ENCODE measurements at places on chromosomes 1 and 21.

DNA sequence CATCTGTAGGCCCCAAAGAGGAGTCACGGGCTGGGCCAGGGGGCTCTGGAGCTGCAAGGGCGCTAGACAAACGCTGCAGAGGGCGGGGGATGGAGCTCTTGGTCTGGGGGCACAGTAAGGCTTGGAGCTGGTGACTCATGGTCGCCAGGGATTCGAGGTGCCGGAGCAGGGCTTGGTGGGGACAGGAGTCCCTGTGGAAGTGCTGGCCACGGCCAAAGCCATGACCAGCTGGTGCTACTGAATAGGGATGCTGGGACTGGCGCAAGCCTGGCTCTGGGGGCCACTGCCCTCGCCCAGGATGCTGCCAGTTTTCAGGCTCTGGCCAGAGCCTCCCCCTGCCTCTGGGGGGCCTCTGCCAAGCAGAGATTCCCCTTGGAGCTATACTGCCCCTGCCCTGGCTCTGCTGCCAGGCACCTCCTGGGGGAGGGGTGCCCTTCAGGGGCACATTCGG lies 25.2 kb downstream of the SPOCD1 start:
- no peak for DNase-seq

DNA sequence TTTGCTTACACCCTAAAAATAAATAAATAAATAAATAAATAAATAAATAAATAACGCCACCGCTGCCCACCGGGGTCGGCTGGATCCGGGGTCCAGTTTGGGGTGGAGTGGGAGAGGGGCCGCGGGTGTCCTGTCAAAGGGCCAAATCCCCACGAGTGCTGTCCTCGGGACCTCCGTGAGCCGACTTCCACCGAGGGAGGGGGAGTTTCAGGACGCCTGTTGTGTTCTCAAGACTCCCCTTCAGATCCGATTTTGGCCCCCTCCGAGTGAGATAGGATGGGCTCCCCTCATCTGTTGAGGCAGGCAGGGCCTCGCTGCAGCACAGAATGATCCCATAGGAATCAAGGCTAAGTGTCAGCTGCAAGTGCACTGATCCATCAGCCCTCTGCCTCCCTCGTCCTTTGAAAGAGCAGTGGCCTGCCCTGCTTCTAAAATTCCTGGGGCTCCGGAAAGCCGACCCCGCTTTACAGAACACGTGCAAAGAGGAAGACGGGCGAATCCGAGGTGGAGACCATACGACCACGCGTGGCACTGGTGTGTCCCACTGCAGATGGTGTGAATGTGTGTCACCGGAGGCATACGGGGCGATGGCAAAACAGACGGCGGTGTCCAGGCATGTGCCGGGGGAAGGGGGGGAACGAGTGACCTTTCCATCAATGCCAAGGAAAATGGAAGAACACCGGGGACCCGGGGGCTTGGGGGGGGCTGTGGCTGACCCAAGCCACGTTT lies 3880.5 kb downstream of the SRGAP2C start:
- DNase-seq: no peak

DNA sequence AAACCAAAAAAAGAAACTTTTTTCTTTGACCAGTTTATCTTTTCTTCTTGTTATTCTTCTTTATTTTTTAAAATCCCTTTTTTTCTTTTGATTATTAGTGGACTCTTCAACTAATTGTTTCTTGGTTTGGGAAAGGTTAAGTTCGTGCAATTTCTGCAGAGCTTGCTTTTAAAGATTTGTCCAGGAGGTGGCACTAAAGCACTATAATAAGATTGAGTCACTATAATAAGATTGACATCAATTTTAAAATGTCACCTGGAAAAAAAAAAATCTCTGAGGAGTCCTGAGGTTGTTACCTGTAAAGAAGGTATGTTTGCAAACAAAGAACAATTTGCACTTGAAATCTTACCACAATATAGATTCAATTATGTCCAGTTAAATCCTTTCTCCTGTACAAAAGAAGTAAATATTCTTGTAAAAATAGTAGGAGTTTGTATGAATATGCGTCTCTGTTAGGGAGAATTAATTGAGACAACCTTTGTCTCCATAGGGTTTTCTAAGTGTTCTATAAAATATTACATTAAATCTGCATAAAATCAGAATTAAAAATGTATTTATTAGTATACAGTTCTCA lies 166.7 kb downstream of the ADGRL4 start:
- peak; percentile 52 for DNase-seq

DNA sequence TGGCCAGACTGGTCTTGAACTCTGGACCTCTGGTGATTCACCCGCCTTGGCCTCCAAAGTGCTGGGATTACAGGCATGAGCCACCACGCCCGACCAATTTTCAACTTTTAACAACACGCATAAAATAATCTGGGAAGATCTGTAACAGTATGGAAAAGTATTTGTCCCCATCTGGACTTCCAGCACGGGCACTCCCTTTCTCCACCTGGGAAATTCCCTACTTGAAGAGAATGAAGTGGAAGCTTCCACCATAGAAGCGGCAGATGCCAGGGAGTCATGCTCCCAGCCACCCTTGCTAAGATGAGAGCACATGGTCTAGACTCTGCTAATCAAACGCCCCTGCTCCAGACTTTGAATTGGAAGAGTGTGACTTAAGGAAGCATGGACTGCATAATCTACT lies 9.0 kb upstream of the GPR137B start:
- no peak for DNase-seq

- no peak for DNase-seq
Measured at GRCh38 chr1:227070638-227071285, 130.7 kb downstream of the COQ8A start.

- no peak for DNase-seq
Measured at GRCh38 chr1:31478167-31478566, 65.2 kb downstream of the SERINC2 start.

DNA sequence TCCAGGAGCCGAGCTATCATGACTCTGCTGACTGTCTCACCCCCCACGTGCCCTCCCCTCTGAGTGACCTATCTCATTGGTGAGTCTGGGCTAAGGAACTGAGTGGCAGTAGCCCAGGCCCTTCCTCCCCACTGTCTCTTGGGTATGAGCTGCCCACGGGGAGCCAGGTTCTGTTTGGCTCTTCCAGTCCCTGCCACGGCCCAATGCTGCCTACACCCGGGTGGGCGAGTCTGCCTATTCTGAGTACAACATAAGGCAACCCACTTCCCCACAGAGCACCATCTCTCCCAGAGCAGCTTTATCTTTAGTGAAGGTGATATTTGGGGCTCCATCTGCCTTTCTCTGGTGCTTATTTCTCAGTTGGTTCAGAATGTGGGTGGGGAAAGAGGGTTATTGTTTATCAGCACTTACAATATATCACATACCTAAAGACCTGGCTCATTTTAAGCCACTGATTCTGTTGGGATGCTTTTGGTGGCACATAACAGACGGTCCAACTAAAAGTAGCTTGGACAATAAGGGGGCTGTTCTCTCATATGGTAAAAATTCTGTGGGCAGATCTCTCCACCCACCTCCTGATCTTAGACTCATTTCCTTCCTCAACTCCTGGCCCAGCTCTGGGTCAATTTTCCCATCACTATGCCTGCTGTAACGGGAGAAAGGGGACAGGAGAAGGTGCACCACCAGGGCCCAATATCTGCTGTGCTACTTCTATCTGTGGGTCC lies 27.7 kb upstream of the VWA5B1 start:
- DNase-seq: no peak

GRCh38 chr1:13864760-13865159 lies 164.8 kb downstream of the PRDM2 start:
- DNase-seq: no peak

DNA sequence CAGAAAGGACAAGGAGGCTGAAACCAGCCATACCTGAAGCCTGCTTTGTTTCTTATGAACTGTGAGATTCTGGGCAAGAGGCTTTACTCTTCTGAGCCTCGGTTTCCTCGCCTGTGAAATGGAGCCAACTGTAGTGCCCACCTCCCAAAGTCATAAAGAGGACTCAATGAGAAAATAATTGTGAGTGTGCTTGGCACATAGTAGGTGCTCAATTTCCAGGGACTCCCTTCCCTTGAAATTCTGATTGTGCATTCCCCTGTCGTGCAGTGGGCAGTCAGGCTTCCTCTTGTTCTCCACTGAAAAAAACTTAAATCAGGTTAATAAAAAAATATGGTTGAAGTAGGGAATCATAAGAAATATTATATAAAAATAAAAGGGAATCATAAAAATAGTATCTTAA lies 37.5 kb upstream of the RUNX3 start:
- no peak for DNase-seq

DNA sequence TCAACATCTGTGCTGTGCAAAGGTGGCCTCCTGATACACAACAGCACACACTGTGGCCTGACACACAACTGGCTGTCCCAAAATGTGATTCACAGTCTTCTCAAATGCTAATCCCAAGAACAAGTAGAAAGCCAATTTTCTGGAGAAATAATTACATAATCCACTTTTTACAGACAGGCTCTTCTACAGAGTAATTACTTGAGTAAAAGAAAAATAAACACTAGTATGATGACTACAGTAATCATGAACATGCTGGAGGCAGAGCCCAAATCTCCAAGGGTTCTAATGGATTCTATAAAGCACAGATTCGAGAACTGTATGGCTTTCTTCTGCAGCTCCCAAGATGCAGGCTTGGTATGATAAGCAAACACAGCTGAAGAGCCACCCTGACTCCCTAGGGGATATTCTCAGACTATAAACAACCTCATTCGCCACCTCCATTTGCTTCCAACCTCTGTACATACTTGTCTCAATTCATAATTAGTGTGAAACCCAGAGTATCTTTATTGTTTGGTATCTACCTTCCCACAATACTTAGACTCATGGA lies 81.9 kb downstream of the SIPA1L2 start:
- DNase-seq: peak; percentile 51

- DNase-seq: no peak
Measured at GRCh38 chr21:37341254-37341960, 25.2 kb upstream of the DYRK1A start.

GRCh38 chr1:119891386-119891785 lies 4.9 kb downstream of the ADAM30 start:
- DNase-seq: no peak

DNA sequence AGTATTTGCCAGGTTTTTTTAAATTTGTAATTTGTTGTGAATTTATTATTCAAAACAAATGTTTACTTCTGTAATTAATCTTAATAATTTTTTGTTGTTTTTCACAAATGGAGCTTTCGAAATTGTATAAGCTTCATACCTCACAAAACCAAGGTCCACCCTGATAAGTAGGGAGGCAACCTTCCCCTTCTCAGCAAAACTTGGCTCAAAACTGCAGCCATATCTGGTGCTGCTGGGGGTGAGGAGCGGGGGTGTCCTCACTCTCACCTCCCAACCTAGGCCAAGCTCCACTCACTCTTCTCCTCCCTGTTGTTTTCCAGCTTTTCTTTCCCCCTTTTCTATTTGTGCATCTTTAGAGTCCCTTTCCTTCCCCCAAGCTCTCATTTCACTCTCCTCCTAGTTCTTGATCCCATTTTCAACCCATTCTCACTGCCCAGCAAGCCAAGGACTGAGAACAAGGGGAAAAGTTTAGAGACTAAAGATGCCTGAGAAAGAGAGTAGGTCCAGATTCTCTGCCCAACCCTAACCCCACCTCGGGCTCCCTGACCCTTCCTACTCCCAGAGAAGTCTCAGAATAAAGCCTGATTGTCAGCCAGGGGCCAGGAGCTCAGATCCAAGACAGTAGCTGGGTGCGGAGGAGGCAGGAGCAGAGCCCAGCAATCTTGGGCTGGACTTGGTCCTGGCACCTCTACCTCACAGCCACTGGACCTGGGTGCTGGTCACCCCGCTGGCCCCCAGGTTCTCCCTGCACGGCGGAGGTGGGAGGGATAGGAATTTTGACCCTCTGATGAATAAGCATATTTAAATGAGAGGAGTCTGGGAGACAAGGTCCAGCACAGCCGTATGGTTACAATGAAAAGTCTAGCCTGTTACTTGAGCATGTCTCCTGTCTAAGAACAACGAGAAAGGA lies 8.3 kb upstream of the CFAP45 start:
- DNase-seq: no peak

- DNase-seq: peak; percentile 96
Measured at GRCh38 chr1:111990878-111991718, 1.6 kb upstream of the KCND3 start.

DNA sequence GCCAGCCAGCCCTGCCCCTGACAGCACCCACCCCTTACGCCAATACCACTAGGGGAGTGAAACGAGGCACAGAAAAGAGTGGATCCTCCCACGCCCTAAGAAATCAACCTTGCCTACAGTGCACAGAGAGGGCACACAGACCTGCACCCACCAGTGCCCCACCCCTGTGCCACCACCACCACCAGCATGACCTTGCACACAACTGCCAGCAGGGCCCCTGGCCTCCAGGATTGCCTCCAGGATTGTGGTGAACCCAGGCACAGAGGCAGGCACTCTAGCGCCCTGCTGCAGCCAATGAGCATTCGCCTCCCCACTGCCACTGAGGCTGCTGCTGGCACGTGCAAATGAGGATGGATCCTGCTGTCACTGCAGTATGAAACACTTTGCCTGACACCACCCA lies 23.5 kb upstream of the SGIP1 start:
- DNase-seq: no peak

Data from NCI-H526 (cell line).